ENCODE measurements at places on chromosomes 2 and 18.

DNA sequence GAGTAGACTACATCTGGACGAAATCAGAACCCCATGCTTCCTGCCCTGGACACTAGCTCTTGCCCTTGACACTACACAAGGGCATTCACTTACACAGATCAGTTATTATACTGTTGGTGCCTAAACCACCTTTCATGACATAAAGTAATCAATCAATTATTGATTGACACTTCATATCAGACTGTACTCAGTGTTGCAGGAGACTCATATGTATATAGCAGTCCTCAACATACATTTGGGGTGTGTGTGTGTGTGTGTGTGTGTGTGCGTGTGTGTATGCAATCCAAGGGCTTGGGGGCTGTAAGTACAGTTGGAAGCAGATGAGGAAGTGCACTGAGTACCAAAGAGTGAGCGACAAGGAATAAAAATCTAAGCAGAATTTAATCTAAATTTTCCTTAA, 5.1 kb downstream of the CDH2 start:
- DNase-seq: no peak

DNA sequence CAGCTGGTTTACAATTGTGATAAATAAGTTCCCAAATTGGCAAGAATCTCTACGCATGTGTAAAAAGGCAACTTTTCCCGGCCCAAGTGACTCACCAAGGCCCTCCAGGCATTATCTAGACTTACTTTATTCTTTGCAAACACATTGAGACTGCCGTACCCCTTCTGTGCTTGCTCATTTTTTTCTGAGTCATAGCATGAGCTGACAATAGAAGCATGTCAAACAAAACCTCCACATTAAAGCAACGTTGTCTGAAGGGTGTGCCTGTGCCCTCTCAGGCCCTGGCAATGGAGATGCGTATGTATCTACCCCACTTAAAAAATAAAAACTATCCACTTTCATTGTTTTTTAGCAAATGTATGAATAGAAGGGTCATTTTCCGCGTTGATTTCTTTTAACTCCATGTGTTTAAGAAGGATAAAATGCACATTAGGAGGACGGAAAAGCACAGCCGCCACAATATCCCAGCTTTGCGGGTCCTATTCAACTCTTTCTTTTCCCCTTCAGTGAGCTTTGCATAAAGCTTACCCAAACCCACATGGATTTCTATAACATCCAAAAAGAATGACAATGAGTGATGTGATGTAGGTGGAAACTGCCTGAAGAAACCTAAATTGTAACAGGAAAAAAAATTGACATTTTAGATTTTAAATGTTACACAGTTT, 298.2 kb downstream of the CDCA7 start:
- no peak for DNase-seq

DNA sequence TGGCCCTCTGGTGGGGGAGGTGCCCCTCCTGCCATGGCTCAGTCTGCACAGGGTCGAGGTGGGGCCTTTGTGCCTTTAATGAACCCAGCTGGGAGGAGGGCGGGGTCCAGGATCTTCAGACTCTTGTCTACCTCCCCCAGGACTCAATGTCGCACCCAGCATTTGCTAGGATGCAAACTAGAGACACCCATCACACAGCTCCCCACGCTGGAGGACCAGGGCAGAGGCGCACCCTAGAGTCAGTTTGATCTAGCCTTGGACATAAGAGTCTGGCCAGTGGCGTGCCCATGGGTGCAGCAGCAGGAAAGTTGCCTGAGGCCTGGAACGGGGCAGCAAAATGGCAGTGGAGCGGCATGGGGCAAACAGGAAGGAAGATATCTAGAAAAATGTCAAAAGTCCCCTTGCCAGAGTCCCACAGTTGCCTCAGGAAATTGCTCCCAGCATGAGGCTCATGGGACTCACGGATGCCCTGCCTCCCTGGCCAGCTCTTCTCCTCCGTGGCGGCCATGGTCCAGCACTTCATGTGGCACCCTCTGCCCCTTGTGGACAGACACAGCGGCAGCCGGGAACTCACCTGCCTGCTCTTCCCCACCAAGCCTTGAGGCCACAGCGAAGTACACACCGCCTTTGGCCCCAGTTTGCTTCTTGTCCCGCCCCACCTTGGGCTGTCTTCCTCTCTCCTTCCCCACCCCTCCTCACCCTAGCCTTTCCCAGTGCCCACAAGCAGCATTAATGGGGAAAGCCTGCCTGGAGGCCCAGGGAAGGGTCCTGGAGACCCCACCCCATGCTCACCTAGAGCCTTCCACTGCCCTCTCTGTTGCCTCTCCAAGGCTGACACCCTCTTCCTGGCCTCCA, 17.7 kb downstream of the SH2D6 start:
- peak; percentile 12 for DNase-seq

DNA sequence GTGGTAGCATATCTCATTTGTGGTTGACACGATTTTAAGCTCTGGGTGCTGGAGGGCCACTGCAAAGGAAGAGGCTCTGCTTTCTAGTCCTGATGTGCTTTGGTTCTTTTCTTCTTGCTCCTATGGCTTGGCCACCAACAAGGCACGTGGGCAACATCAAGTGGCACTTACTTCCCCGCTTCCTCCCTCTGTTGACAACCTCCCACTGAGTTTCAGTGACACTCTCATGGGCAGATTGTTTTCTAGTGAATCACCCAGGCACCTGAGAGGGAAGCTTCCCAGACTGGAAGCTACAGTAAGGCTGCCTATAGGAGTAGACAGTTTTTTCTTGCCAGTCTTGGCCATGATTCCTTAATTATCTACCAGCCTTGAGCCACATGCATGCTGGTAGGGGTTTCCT, 89.0 kb downstream of the NBAS start:
- no peak for DNase-seq

GRCh38 chr2:156038021-156038420, 294.5 kb downstream of the NR4A2 start:
- no peak for DNase-seq

- no peak for DNase-seq
Observed at GRCh38 chr2:172510548-172510947, 45.3 kb upstream of the PDK1 start.

- DNase-seq: no peak
Observed at GRCh38 chr2:68190991-68191731, 33.5 kb downstream of the PNO1 start.

- no peak for DNase-seq
Observed at GRCh38 chr18:77551055-77551454, 301.4 kb downstream of the GALR1 start.

- peak; percentile 79 for DNase-seq
Observed at GRCh38 chr2:101253013-101253702, 472 bp downstream of the CNOT11 start.

GRCh38 chr2:204743393-204743960, 198.2 kb downstream of the PARD3B start:
- DNase-seq: peak; percentile 20

DNA sequence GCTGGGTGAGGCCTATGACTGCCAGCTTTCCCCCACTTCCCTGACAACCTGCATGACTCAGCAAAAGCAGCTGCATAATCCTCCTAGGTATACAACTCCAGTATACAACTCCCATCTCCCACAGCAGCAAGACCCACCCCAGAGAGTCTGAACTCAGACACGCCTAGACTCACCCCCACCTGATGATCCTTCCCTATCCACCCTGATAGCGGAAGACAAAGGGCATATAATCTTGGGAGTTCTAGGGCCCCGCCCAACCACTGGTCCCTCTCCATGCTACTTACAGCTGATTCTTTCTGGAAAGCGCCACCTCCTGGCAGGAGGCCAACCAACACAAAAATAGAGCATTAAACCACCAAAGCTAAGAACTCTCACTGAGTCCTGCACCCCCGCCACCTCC, 296.5 kb downstream of the DCC start:
- peak; percentile 3 for DNase-seq

- no peak for DNase-seq
Observed at GRCh38 chr2:11121099-11121822, 34.0 kb upstream of the SLC66A3 start.

- no peak for DNase-seq
Observed at GRCh38 chr2:213609570-213610170, 325.4 kb downstream of the SPAG16 start.

GRCh38 chr2:204260162-204260877, 285.0 kb upstream of the PARD3B start:
- DNase-seq: peak; percentile 61

DNA sequence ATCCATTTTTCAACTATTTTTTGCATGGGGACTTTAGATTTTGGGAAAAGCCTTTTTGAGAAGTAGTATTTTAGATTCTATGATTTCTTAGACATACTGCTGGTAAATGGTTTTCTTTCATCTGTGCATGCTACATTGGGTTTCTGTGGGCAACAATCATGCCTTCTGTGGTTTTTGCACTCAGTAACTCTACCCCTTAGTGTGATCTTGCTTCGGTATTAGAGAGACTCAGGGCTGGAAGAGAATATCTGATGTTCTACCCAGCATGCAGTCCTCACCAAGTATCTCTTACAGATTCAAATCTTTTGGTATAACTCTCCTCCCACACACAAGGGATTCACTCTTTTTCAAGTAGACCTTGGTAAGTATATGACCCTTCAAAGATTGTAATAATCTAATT, 183.0 kb downstream of the PMAIP1 start:
- DNase-seq: no peak

DNA sequence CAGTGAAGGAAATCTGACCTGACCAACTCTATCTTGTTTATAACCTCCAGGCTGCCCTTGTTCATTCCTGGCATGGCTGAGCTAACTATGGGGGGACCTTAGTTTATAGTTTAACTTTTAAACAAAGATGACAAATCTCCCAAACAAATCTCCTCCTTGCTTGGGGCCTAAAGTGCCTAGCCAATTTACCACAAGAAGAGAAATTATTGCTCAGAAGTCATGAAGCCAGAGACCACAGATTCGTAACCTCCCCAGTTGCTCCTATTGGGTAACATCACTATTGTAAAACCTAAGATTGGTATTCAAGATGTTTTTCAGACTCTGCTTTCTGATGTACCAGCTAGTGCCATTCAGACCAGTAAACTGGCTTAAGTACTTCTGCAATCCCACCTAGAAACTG, 649.4 kb upstream of the SLC8A1 start:
- no peak for DNase-seq

- peak; percentile 81 for DNase-seq
Observed at GRCh38 chr2:207330912-207331311, 165.2 kb upstream of the KLF7 start.

DNA sequence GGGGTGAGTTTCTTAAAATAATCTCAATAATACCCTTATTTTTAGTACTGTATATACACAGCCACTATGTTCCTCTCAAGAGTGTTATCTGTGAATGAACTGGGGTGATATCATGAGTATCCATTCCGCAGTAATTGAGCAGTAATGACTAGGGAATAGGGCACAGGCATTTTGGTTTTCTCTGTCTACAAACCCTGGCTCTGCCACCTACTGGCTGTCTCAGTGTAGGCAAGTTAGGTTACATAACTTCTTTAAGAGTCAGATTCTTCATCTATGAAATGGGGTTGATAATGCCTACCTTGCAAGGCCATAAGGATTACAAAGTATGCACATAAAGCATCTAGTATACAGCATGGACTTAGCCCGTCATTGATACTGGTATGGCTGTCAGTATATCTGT, 555.8 kb downstream of the NRXN1 start:
- no peak for DNase-seq

GRCh38 chr2:70726947-70727725, 40.9 kb downstream of the ADD2 start:
- no peak for DNase-seq

GRCh38 chr2:38499548-38500282, 103.0 kb downstream of the HNRNPLL start:
- no peak for DNase-seq

DNA sequence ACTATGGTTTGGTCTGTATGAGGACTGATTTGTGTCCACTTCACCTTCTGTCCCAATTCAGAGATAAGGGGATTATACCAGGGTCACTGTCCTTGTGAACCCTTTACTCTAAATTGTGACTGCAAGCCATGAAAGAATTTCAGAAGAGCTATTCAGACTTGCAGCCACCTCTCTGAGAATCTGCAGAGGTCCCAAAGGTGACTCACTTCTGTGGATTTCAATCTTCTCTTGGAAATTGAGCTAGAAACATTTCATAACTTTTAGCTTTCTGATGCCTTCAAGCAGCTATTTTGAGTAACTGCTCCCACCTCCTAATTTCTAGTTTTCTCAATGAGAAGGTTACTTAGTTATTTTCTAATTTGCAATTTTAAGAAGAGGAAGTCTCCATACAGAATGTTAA, 1242.4 kb upstream of the ACVR2A start:
- DNase-seq: no peak

- no peak for DNase-seq
Observed at GRCh38 chr2:171521361-171522051, 768 bp upstream of the CYBRD1 start.

DNA sequence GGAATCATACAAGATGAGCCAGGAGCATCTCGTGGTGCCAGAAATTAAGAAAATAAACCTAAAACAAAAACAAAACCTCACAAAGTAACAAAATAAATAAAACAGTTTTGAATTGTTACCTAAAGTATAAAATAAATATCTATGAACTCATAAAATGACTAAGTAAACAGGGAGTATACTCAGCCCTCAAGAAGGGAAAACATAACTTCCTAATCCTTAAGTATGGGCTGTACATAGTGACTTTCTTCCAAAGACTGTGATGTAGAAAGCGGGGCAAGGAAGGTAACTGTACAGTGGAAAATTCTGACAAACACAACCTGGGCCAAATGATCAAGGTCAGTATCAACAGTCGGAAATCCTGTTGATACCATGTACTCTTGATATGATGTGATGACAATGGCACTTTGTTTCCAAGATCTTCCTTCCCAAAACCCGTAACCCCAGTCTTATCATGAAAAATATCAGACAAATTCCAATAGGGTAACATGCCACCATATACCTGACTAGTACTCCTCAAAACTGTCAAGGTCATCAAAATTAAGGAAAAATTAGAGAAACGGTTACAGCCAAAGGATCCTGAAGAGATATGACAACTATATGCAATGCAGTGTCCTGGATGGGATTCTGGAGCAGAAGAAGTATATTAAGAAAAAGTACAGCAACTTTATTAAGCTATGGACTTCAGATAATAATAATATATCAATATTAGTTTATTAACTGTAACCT, 76.0 kb upstream of the XIRP2 start:
- no peak for DNase-seq

- DNase-seq: no peak
Observed at GRCh38 chr2:128689971-128690370, 371.3 kb upstream of the HS6ST1 start.

GRCh38 chr2:237633061-237633561, 5.7 kb downstream of the LRRFIP1 start:
- DNase-seq: no peak

DNA sequence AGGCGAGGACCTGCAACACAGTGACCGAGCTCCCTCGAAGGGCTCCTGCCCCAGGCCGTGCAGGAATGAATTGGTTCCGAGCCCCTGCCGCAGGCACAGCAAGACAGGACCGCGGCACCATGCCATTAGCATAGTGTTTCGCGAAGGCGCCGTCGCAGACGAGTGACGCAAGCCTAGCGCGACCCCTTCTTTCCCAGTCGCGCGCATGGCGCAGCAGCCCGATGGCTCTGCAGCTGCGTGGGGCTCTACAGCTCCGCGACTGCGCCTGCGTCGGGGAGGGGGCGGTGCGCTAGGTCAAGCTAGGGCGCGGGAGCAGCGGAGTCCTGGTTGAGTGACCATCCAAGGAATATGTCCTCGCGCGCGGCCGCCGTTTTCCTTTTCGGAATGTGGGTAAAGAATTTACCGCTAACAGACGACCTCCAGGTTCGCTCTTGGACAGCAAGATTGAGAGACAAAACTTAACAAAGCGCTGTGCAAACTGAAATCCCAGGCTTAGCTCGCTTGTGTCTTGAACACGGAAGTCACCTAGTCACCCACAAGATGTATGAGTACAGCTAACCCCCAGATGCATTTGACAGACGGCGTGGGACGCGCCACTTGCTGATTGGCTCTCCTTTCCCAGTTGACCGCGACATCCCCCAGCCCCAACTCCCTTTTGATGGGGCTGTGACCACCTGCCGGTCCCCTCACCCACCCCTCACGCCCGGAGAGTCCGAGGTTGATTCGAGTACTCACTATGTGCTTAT, at the start of gene TRMT61B:
Gene TRMT61B (minus strand): TSS at position 164 of the 746 bp plus-strand sequence. CDS start 32 bp downstream, at position 132.
- DNase-seq: peak; percentile 98
